ENCODE measurements at places on chromosomes 5 and 9.

DNA sequence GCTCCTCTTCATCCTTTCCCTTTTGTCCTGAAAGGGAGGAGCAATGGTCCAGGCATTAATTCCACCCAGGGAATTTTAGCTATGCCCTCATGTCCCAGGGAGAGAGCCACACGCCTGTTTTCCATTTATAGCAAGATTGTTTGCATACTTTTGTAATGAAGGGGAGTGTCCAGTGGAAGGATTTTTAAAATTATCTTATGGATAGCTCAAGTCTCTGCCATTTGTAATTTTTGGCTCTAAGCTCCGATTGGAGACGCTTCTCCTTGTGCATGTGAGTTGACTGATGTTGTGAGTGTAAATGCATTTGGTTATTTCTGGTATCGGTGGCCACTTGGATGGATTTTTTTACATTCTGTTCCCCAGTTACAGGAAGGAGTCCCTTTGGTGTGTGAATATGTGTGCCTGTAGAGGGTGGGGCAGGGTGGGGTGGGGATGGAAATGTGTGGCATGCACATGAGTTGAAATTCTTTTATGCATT, 7.2 kb upstream of the RPL26L1 start:
- DNase-seq, result no peak

DNA sequence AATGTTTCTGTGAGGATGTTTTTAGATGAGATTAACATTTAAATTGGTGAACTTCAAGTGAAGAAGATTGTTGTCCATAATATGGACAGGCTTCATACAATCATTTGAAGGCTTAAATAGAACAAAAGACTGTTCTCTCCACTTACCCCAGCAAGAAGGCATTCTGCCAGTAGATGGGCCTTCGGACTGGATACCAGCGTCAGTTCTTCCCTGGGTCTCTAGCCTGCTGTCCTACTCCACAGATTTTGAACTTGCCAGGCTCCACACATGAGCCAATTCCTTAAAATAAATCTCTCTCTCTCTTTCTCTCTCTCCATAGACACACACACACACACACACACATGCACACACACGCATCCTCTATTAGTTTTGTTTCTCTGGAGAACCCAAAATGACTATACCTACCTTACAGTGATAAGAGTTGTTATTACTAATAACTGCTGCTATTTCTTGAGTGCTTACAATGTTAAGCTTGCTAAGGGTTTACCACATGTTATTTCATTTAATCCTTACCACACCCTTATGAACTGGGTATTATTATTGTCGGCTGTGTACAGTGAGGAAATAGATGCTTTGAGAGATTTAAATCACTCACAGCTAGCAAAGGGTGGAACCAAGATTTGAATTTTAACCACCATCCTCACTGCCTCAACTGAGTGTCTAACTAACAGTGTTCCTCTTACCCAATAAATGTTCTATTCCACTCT, 19.8 kb upstream of the IQGAP2 start:
- no peak for DNase-seq

DNA sequence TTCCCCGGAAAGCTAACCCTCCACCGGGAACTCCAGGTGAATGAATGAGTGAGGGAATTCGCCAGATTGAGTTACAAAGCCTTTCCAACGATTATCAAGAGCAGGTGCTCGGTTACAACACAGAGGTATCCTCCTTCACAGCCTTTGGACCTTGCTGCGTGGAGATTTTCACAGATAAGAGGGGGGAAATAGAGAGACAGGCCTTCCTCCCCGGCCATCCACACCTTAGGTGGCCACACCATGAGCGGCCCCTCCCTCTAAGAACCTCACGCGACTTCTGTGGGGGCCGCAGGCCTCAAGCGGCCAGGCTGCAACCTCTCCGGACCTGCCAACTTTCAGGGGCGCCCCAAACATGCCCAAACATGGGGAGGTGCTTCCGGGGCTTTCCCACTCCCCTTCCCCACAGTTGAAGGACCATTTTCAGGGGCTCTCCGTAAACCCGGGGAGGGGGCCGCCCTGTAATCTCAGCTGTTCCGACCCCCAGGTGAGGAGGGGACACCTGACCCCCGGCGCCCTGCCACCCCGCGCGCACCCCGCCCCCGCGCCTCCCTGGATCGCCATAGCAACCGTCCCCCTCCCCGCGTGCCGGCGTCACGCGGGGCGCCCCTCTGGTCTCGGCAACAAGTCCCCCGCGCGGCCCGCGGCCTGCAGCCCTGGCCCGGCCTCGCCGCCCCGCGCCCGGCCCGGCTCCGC, 603 bp downstream of the DENND1A start:
- no peak for DNase-seq

GRCh38 chr9:127104581-127105311, 17.7 kb downstream of the ANGPTL2 start:
- DNase-seq, result no peak

GRCh38 chr9:91820126-91820750, 129.8 kb downstream of the ROR2 start:
- DNase-seq, result no peak

- no peak for DNase-seq
Measured at GRCh38 chr9:137461663-137462395, 2.7 kb upstream of the NSMF start.

DNA sequence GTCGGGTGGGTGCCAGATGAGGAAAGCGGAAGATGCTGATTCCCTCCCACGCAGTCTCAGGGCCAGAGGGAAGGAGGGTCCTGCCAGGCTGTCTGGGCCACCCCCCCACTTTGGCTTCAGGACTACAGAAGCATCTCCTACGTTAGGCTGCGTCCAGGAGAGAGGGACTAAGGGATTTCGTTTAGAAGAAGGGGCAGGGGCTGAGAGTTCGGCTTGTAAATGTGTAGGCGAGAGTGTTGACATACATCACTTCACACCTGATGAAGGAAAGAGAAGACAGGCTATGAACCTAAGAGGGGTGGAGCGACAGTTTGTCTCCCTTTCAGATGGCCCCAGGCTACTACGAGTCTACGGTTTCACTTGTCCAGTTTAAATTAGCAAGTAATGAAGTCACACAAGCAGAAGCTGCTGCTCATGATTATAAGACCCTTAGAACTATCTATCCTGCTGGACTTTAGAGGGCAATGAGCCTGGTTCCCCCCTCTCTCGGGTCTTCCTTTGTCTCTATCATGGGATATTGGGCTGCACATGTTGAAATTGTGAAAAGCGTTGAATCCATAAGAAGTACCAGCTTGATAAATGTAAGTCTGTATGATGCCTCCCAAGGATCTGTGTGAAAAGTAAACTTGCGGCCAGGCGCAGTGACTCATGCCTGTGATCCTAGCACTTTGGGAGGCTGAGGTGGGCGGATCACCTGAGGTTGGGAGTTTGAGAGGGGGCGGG, 193.0 kb downstream of the AOPEP start:
- DNase-seq, result no peak

DNA sequence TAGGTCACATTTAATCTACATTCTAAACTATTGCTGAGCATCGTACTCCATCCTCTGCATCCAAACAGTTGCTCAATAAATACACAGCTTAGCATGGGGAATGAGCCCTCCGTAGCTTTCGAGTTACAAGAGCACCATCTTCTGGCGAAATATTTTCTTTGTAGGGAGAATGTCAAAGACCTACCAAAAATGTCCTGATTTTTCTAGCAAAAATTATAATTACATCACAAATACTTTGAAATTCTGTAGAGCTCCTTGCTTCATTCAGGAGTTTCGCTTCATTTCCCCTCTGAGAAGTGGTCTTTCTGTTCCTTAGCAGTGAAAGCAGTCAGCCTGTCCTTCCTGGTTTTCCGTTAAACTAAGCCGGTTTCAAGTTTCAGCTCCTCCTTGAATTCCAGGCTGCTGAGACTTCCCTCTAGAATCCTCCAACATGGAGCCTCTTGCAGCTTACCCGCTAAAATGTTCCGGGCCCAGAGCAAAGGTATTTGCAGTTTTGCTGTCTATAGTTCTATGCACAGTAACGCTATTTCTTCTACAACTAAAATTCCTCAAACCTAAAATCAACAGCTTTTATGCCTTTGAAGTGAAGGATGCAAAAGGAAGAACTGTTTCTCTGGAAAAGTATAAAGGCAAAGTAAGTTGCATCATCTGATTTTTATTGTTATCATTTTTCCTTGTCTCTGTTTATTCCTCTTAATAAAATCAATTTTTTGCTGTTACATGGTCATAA, at the start of gene GPX8:
Gene GPX8 (plus strand): TSS at position 409 of the 730 bp plus-strand sequence. CDS start 22 bp downstream, at position 431.
- DNase-seq, result peak; percentile 22

DNA sequence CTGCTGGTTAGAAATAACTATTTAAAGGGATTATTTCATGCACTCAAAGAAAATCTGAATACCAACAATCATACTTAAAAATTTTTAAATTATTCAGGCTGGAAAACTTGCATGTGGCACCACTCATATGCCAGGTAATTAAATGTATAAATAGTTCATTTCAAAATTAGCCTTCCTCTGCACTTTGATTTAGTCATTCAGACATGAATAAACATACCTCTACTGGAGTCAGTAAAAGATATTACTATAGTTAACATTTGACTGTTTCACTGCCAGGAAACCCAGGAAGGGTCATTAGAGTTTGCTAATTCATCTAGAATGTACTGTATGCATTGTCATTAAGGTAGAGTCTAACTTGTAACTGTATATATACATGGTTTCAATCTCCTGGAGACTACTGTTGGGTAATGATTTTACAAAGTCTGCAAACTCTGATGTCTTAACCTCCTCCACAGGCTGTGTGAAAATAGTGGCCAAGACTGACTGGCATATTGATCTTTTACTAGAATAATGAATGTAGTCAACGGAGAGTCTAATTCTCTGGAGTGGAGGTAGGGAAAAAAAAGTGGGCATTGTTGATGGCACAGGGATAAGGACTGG, 43.7 kb downstream of the TEX10 start:
- no peak for DNase-seq

DNA sequence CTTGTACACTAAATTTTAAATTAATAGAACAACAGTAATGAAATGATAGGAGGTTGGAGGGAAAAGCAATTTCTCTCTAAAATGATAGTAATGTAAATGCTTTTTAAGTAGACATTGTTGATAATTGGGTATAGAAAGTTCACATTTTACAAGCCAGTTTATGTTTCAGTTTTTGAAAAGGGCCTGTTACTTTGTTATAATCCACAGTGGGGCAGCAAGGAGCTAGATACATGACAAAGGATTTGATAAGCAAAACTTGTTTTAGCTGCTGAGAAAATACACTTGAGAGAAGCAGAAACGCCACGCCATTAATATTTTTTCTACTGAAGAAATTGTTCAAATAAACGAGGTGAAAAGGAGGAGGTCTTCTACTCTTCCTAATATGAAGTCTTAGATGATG, 30.2 kb downstream of the SREK1 start:
- peak; percentile 18 for DNase-seq

GRCh38 chr5:76521240-76521758, 101.9 kb downstream of the F2RL2 start:
- no peak for DNase-seq
